ENCODE measurements at places on chromosomes 6 and 20.

DNA sequence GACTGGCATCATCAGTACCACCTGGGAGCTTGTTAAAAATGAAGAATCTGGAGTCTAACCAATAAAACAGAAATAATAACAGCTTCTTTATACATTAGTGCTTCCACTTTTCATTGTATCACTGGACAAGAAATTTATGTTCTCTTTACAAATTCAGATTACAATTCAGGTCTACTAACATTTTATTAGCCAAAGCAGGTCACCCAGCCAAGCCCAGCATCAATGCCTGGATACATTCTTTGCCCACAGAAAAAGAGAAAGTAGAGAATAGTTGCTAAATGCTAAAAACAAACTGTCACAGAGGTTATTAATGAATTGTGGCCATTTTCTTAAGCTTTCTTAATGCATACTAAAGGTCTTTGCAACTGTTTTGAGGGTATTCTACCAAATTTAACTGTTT lies 458.3 kb downstream of the BTBD3 start:
- DNase-seq, result no peak

DNA sequence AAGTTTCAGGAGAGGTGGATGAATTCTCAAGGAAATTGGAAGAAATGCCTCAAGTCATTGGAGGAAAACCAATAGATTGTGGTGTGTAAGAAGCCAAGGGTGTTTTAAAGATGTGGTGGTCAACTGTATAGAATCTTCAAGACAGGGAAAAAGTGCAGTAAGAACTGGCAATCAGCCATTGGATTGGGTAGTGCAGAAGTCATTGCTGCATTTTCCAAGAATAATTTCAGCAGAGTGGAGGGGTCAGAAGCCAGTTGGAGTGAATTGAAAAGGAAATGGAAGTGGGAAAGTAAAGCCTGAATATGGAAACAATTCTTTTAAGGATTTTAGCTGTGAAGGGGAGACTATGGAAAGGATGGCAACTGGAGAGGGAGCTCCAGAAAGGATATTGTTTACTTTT lies 128.2 kb upstream of the TMEM170B start:
- DNase-seq, result no peak

DNA sequence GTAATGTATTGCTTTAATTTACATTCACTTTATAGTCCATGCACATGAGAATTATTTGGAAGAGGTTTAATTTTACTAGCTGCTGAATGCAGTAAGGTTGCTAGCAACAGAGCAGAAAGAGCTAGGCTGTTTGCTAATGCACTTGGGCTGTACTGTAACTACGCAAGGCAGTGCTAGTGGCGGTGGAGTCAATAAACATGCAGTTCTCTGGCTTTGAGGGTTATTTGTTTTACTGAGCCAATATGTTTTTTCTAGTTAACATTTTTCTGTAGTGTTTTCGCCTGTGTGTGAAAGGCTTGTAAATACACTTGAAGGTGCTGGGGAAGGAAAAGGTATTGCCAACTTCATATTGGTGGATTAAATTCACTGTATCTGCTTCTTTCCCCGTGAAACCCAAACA lies 112.8 kb downstream of the BTBD3 start:
- DNase-seq, result no peak

GRCh38 chr20:44688053-44688625 lies 27.0 kb upstream of the CCN5 start:
- DNase-seq, result no peak

GRCh38 chr6:41527721-41528408 lies 18.3 kb upstream of the FOXP4 start:
- DNase-seq, result no peak

DNA sequence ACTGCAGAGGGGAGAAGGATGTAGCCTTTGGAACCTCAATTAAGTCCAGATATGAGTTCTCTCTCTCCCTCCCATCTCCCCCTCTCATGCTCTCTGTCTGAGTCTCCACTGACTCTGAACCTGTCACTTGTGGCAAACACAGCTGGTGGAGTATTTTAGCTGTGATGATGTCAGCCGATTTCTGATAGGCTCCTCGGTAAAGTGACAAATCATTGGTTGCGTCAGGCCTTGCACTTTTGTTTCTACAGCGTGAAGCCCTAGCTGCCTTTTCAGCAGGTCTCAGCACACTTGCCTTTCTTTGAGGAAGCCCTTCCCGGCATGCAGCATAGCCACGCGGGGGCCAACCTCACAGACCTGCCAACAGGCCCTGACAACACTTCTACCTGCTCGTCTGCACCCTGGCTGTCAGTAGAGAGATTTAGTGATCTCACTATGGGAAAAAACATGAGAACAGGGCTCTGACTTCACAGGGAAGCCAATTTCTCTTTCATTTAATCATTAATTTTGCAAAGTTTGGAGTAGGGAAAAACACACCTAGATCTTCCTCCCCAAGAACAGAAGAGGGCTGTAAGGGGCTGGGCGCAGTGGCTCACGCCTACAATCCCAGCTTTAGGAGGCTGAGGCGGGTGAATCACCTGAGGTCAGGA lies 84.4 kb downstream of the GMPR start:
- peak; percentile 70 for DNase-seq

DNA sequence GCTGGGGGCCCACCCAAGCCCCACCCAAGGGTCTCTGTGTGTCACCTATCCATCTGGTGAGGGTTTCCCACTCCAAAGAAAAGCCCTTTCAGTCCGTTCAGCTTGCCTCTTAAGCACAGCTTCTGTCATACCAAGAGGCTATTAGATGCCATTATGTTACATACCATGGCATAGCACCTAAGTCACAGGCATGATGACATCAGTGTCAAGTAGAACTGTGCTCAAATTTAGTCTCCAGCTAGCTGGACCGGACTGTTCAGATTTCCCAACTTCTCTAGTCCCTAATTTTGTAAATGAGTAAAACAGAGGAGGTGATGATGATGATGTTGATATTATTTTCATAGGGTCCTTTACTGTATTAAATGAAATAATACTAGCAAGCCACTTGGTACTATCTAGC lies 19.2 kb upstream of the PLEKHG1 start:
- DNase-seq, result no peak

DNA sequence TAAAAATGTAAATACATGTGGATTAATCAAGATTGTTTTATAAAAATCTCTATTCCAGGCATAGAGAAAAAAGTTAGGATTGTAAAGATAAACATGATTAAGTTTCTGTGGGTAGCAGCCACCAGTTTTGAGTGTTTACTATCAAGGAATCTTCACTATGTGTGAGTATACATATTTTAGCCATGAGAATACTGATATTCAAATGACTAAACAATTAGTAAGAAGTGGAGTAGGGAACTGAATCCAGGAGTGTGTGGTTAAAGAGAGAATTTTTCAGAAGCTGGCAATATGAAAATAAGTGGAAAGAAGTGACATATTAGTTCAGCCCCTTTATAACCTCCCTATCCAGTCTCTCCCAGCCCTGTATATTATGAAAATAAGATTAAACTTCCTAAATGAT lies 10.3 kb downstream of the ELOVL2 start:
- DNase-seq, result no peak

DNA sequence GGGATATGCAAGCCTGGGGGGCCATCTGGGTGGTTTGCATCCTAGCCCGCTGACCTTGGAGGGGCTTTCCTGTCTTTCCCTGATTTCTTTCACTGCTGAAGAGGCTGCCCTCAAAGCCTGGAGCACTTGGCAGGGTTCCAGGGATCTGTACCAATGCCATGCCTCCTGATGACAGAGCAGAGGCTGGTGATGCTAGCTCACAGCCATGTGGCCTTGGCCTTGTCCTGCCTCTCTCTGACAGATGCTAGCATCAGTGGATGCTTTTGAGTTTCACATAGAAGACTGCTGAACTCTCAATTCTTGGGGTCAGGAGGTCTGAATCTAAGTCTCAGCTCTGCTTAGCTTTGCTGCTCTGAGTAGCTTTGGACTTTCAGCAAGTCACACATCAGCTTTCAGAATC lies 21.9 kb upstream of the RREB1 start:
- peak; percentile 61 for DNase-seq

DNA sequence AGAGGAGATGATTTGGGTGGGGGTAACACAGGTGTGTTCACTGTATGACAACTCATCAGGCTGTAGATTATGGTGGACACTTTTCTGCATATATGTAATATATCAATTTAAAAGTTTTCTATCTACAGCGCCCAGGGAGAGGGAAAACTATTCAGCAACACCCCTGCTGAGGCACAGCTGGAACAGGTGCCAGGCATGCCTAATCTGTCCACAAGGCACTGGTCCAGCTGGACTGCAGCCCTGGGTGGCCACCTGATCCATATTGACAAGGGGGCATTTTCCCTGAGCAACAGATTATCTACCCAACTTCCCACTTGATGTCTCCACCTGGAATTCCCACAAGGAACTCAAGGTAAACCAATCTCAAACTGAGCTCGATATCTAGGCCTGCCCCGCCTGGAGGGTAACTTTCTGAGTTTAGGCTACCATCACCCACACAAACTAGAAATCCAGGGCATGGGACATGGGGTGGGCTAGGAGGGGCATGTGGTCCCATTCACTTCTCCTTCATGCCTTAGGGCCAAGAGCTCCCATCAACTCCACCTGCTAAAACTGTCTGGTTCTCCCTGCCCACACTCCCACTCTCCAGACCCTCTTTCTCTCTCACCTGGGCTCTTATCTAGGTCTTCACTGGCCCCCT lies 4.6 kb downstream of the SLC22A16 start:
- no peak for DNase-seq
